ENCODE measurements at places on chromosomes 5 and 9.
A peak's percentile ranks its signal among the peaks of the same experiment; 100 is the strongest.

GRCh38 chr5:57779383-57780223 is 297.0 kb upstream of the ACTBL2 start:
- DNase-seq: peak; percentile 78

GRCh38 chr9:133420392-133420827 is 1.8 kb upstream of the ADAMTS13 start:
- no peak for DNase-seq

DNA sequence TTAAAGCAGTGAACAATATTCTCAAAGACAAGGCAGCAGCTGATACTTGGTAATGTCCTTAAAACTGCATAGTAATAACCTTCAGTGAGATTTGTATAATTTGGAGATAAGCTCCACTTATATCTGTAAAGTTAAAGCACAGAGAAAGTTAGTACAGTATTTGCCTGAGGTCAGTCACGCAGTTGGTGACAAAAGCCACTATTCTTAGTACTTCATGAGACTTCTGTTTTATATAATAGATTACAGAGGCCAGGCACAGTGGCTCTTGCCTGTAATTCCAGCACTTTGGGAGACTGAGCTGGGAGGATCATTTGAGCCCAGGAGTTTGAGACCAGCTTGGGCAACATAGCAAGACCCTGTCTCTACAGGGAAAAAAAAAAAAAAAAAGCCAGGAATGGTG is 266.4 kb upstream of the DMRT1 start:
- no peak for DNase-seq

- DNase-seq: no peak
Observed at GRCh38 chr9:131036529-131037334, 27.8 kb downstream of the LAMC3 start.

- DNase-seq: no peak
Observed at GRCh38 chr5:122465994-122466393, 154.0 kb downstream of the SNCAIP start.

DNA sequence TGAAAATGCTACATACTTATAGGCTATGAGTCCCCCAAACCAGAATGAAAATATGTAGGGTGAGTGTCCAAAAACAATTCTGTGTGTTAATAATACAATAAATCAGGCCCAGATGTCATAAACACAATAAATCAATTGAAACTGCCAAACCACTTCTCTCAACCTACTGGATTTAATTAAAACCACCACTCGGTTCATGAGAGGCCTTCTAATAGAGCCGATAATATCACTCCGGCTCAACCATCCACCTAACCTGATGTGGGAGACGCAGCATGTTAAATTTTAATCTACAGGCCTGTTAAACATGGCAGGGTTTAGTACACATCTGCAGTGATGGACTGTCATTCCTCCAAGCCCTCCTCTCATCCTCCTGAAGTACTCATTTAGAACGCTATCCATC is 734.5 kb upstream of the ZNF608 start:
- no peak for DNase-seq

- peak; percentile 82 for DNase-seq
Observed at GRCh38 chr9:128007566-128008138, 26.9 kb upstream of the EEIG1 start.

DNA sequence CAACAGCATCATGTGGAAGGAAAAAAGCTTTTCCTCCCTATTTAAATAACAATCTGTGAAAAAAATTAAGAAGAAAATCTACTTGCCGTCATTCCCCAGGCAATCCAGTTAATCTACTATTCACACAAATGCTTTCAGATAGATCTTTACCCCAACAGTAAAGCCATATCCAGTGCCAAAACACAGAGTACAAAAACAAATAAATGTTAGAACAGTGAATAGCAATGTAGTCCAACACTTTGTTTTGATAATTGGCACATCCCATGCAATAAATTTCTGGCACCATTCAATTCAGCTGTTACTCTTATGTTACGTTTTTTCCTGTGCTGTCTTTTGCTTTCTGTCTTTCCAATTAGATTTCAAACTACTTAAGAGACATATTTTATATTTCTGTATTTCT is 2245.5 kb upstream of the WWC1 start:
- no peak for DNase-seq

GRCh38 chr5:111961862-111962261 is 204.9 kb upstream of the NREP start:
- DNase-seq: no peak

DNA sequence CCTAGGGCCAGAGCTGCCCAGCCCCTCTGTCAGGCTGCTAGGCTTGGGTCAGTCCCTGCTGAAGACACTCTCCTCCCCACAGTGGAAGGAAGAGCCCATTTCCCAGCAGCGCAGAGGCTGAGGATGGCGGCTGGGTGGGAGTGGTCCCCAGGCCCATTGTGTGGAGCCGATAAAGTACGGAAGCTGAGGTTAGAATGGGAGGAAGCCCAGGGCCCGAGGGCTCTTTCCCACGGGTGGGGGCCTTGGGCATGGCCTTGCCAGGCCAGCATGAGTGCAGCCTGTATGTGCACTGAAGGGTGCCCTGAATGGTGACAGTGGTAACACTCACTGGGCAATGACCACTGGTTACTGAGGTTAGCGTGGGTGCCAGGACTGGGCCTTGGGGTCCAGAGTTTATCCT is 125.9 kb downstream of the RGS3 start:
- DNase-seq: no peak

DNA sequence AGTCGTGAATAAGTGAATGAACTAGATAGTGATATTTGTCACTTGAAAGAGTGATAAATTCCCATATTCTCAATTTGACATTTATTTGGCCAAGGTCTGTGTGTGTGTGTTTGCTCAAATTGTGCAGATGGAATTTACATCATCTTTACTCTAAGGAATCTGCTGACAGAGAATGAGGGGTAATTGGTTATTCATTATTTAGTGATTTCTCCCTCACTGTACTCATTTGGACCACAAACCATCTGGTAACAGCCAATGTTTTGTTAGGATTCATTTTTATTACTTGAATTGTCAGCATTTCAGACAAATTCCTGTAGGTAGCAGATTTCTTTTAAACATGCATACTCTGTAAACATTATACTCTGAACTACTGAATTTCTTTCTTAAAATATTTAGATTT is 15.6 kb downstream of the VCAN start:
- no peak for DNase-seq

DNA sequence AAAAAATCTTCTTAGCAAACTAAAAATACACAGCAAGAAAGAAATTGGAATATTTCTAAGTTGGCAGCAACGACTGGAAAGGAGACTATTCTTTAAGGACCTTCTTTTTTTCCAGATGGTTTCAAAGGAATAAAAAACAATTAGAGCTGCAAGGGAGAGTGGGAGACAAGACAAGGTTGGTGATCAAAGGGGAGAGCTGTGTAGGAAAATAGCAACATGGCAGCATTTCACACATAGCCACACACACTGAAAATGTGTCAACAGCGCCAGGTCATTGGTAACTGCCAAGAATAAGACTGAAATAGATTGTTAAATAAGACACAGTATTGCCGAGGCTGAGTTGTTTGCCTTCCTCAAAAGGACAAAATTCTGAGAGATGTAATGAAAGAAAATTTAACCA is 88.1 kb upstream of the TLE1 start:
- DNase-seq: no peak

- no peak for DNase-seq
Observed at GRCh38 chr5:32202394-32202793, 28.3 kb upstream of the GOLPH3 start.

- DNase-seq: peak; percentile 10
Observed at GRCh38 chr9:130997925-130998596, 10.9 kb upstream of the LAMC3 start.
